ENCODE measurements at places on chromosomes 2 and 18.

DNA sequence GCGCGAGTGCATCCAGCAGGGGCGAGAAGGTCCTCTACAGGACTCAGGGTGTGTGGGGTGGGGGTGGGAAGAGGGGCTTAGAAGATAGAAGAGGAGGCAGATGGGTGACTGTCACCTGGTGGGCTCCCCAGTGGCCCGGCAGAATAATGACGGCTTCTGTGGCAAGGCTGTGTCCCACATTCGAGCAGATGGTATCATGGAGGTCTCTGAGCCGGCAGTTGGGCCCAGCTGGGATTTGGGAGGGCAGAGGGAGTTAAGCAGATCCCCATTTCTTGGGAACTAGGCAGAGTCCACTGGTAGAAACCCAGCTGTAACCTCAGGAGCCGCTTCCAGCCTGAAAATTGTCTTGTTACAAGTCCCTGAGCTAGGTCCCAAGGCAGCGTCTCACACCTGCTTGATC lies 28.4 kb upstream of the DTNB start:
- no peak for DNase-seq

- no peak for DNase-seq
Observed at GRCh38 chr18:54090856-54091255, 133.6 kb downstream of the MBD2 start.

- no peak for DNase-seq
Observed at GRCh38 chr18:63379639-63379962, 12.6 kb upstream of the KDSR start.

- no peak for DNase-seq
Observed at GRCh38 chr2:239544143-239544917, 143.5 kb upstream of the HDAC4 start.

DNA sequence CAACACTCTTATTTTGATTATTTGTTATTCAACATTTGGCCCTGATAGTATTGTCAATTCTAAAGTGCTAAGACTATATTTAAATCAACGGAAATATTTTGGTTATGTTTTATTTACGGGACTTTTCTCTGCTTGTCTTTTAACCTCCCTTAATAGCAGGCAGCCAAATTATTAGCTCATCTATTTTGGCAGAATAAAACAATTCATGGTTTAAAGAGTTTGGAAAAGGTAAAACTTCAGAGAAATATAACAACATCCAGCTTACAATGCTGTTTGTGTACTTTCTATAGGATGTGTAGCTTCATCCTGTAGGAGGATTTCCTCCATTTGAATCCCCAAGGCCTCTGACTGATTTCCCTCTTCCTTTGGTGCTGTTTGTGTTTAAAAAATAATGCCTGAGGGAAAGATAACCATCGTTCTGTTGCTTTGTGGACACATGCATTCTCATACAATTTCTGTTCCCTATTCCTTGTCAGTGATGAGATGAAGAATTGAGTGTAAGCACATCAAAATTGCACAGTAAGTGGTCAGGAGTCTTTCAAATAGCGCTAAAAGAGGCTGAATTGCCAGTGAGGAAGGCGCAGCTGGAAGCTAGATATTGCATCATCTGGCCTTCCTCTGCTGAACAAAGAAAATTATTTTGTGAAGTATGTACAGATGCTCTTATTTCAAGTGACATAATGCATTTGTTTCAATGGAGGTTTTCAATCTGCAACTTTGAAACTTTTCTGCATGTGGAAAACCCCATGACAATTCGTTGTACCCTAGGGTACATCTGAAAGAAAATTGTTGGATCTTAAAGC lies 80.3 kb downstream of the CD28 start:
- no peak for DNase-seq

GRCh38 chr2:85053802-85054201 lies 79.4 kb upstream of the TCF7L1 start:
- peak; percentile 39 for DNase-seq

DNA sequence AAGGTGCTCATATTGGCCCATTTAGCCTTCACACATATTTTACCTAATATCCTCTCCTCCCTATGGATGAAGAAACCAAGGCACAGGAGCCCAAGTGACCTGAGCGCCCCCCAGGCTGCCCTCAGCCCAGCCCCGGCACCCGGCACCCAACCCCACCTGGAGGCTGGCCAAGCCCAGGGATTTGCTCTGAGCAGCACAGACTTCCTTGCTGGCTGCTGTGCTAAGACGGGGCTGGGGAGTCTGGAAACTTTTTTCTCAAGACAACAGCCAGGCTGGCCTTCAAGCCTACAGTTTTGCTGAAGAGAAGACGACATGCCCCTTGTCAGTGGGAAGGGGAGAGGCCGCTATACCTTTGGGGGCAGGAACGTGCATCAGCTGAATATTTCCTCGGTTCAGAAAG lies 52.7 kb upstream of the LAMA1 start:
- no peak for DNase-seq

DNA sequence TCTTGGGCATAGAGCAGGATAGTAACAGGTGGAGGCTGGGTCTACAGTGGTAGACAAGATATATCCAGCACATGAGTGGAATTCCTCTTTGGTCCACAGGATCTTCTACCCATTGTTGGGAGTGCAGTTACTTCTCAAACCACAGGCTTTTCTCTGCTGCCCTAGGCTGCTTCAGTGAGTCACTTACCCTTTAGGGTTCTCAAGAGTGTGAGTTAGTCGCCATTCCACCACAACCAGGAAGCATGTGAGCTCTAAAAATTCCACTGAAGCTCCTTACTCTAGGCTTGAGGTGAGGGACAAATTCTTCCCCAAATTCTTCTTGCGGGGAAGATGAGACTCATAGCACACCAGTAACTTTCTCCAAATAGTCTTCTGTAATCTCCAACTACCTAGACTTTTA lies 189.4 kb downstream of the PLCL1 start:
- DNase-seq, result no peak

DNA sequence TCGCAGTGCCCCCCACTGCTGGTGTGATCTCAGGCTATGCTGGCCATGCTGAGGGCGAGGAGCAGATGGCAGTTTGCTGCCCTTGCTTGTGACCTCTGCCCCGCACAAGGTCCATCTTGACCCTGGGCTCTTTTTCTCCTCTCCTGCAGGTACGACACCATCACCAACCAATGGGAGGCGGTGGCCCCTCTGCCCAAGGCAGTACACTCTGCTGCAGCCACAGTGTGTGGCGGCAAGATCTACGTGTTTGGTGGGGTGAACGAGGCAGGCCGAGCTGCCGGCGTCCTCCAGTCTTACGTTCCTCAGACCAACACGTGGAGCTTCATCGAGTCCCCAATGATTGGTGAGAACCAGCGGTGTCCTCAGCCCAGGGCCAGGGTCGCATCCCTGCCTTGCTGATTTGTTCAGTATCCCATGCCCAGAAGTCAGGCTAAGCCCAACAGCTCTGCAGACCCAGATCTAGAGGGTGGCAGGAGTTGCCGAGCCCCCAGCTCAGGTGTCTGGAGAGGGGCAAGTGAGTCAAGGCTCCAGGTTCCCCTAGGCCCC lies 223.8 kb downstream of the ATAD2B start:
- DNase-seq, result no peak

DNA sequence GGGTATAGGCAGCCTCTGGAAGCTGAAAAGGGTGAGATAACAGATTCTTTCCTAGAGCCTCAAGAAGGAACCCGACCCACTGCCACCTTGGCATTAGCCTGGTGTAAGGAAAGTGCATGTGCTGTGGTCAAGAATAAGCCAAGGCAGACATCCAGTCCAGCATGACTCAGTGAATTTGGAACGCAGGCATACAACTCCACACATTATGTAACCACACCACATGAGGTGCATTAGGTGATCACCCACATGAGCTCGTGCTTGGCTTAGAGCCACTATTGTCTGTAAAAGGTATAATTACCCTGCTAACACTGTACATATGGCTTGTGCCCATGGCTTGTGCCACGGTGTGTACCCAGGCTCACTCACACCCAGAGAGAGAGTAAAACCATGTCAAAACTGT lies 583.7 kb upstream of the HNMT start:
- DNase-seq, result no peak

DNA sequence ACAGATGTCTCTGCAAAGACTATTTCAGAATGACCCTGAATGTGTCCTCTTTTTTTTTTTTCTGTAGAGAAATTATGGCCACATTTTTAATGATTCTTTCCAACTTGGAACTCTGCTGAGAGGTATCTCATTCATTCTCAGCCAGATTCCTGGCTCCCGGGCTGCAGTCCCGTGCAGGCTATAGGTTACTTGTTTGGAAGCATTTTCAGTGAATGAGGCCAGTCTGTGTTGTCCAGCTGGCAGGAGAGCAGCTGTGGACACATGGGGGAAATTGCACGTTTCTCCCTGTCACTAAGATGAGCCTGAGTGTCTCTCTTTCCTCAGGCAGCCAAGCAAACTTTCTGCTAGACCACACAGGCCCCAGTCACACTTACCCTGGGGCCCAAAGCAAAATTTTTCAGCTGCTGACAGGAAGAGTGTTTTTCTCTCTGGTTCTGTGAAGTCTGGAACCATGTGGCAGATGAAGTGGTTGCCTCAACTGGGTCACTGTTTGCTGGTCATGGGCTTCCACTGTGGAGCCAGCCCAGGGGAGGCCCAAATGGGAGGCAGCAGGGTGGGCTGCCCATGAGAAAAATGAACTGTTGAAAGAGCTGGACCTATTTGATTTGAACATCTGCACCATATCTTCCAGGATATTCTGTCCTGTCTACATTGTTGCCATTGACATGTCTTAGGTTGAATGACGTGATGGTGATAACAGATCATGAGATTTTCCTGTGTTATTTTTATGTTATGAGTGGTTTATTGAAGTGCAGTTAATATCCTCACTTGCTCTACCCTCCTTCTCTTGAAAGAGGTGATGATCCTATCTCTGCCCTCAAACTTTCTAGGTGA lies 431.2 kb downstream of the LPIN1 start:
- no peak for DNase-seq
